ENCODE measurements at places on chromosomes 7 and 10.

DNA sequence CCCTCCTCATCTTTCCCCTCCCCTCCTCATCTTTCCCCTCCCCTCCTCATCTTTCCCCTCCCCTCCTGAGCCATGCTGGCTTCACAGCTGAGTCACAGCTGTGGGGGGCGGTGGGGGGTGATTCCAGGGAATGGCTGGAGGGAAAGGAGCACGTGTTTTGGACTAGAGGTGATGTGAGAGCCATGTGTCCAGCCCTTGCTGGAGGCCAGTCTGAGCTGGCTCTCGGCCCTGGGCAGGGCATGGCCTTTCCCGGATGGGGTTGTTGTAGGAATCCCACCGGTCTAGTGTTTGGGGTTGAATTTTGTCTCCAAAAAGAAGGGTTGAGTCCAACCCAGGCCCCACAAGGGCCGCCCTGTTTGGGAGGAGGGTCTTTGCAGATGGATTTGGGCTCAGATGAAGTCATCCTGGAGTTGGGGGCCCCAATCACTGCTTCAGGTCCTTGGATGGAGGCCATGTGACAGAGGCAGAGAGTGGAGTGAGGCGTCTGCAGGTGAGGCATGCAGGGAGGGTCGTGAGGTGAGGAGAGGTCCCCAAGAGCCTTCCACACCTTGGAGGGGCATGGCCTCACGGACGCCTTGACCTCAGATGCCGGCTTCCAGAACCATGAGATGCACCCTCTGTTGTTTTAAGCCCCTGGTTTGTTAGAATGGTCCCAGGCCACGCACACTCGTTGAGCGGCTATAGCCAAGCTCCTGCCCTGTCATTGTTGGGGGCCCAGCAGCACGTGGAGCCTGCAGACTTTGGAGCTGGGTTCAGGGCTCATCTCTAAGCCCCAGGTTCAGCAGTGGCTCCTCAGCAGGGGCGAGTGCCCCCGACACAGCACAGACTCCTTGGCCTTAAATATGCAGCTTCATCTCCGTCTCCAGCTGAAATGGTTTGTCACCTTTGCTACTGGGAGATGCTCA is 101.6 kb downstream of the DNAJB6 start:
- DNase-seq, result no peak

DNA sequence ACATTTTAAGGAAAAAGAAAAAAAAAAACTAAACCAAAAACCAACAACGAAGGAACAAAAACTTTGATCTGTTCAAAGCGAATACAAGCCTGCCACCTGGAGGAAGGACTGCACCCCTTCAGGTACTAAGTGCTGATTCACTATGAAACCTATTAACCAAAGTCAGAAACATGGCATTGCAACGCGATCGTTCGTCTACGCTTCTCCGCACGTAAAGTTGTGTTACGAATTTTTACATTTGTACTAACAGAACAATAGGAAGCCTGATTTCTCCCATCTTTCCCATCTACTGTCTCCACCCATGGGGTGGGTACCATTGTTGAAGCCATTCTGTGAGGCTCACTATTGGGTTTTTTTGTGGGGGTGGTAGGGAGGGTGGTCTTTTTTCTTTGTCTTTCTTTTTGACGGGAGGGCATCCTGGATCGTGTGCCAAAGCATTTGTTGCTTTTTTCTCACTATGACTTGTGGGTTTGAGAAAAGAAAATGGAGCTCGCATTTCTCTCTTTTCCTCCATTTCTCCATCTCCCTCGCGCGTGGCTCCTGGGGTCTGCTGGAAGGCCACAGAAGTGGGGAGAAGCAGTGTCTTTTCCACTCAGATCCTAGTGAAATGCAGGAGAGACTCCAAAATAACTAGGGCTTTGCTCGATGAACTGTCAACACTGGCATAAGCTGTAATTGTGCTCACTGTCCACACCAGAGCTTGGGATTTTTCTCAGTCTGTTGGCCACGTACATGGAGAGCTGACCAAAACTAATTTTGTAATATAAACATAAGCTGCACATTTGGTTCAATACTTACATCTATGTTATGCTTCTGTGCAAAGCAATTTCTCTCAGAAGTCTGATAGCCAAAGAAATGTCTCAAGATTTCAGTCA is 100.9 kb upstream of the YAE1 start:
- peak; percentile 47 for DNase-seq

- no peak for DNase-seq
Observed at GRCh38 chr10:130416334-130417150, 280.4 kb downstream of the GLRX3 start.

GRCh38 chr10:63630931-63631680 is 109.9 kb downstream of the REEP3 start:
- DNase-seq, result peak; percentile 60

DNA sequence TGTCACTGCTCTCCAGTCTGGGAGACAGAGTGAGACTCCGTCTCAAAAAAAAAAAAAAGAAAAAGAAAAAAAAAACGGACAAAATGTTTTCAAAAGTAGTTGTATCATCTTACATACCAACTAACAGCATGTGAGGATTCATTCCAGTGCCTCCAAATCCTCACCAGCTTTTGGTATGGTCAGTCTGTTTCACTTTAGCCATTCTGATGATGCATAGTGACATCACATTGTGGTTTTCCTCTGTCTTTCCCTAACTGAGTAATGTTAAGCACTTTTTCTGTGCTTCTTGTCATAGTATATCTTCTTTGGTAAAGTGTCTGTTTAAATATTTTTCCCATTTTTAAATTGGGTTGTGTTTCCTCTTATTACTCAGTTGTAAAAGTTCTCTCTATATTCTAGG is 251.4 kb upstream of the CTBP2 start:
- no peak for DNase-seq

All from spinal cord (tissue), 10 donors.